ENCODE measurements at places on chromosomes 2 and 18. TPM values are rescaled to one million over a fixed set of nuclear protein-coding genes. Genes with fewer than 3 reads are reported as not detected.
A peak's percentile ranks its signal among the peaks of the same experiment; 100 is the strongest.

DNA sequence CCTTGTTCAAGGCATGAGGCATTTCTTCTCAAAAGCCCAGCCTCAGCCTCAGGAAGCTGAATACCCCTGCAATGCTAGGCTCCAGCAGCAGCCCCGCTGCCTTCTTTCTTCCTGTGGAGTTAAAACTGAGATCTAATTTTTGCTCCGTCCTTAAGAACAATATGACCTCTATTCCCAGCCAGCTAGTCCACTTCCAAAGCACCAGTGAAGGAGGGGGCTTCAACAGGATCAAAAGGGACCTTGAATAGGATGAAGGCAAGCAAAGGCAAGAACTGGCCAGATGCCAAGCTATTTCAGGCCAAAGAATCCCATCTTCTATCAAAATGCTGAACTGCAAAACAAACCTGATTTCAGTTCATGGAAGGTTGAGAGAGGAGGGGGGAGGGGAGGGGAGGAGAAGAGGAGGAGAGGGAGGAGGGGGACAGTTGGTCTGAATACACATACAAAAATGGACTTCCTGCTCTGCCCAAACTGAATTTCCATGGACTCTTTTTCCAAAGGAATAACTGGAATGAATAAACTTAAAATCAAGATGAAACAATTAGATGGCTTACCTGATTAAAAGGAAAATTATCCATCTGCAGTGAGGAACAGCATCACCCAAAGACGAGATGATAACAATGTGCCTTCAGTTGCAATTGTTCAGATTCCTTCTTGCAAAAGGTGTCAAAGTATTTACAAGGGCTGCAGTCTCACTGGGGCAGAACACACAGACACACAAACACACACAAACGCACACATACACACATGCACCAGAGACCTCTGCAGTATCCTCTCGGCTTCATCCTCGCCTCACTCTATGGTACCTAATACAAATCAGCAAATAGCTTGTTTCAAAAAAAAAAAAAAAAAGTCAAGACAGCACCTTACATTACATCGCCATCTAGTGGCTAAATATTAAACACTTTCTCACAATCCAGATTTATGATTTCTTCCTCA is at the start of gene SCN1A:
TSS of gene SCN1A (minus strand) at position 804 of the 939 bp plus-strand sequence. CDS start 54,399 bp downstream, outside the sequence.
- H3K36me3 ChIP-seq = no peaks in the 10 kb centered on the region
- peak; percentile 26 for DNase-seq
- H3K27me3 ChIP-seq = no peaks in the 10 kb centered on the region
- no peak within 1 kb of the TSS for H3K4me3 ChIP-seq

HOXD13 gene
- total RNA-seq = not detected

DNA sequence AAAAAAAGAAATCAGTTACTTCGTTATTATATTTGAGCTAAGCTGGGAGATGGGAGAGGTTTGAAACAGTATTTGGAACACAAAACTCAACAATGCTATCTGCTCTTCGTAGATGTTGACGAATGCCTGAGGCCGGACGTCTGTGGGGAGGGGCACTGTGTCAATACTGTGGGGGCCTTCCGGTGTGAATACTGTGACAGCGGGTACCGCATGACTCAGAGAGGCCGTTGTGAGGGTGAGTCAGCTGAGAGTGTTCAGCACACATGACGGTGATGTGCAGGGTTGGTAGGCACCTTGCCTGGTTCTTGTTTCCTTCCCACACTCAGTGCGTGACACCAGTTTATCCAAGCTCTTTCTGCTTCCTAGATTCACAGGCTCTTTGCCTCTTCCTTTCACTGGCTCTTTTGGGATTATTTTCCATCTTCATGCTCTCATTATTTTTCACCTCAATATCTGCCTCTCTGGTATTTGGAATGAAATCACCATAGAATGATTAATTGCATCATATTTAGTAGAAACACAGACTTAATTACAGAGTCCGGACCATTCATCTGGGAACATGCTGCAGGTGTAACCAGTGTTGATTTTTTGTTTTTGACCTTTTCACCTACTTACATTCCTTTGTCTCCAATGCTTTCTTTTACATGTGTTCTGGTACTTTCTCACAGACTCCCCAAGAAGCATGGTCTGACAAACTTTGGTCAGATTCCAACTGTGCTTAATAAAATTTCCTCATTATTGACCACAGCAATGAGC is 200.6 kb upstream of the RASGRP3 start:
- no peaks in the 10 kb centered on the region for H3K36me3 ChIP-seq
- no peaks in the 10 kb centered on the region for H3K27me3 ChIP-seq
- H3K4me3 ChIP-seq = no peak overlapping the region
- H3K27ac ChIP-seq = no peak overlapping the region
- peaks cover 12% of the 10 kb centered on the region for H3K4me1 ChIP-seq
- no peak for DNase-seq

DNA sequence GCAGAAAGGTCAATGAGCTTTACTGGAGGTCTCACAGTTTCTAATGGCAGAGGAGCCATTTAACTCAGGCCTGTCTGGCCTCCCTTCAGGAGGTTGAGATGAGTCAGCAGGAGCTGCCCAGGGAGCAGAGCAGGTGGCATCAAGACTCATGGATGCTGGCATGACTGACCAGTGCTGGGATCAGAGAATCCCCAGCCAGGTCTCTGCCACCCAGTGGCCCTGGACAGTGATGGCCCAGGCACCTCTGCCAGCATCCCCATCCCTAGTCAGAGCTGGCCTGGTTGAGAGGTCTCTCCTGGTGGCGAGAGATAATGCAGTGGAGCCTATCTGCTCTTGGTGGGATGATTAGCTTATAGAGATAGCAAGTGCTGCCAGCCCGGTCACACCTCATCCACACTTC is 43.1 kb downstream of the GYPC start:
- no peaks in the 10 kb centered on the region for H3K27me3 ChIP-seq
- no peaks in the 10 kb centered on the region for H3K36me3 ChIP-seq
- H3K27ac ChIP-seq = no peak overlapping the region
- no peaks in the 10 kb centered on the region for H3K4me1 ChIP-seq

All from naive thymus-derived CD4-positive, alpha-beta T cell (primary cell).